NCI-H2171 treated with DMSO at 0.1 percent for 48 hours (cell line): ENCODE measurements at places on chromosomes 2 and 18.

- DNase-seq: no peak
These were observed 47.2 kb downstream of the FAM124B start for GRCh38 chr2:224354632-224355211.

- DNase-seq: no peak
These were observed 248.2 kb downstream of the TMX3 start for GRCh38 chr18:68466672-68467071.

DNA sequence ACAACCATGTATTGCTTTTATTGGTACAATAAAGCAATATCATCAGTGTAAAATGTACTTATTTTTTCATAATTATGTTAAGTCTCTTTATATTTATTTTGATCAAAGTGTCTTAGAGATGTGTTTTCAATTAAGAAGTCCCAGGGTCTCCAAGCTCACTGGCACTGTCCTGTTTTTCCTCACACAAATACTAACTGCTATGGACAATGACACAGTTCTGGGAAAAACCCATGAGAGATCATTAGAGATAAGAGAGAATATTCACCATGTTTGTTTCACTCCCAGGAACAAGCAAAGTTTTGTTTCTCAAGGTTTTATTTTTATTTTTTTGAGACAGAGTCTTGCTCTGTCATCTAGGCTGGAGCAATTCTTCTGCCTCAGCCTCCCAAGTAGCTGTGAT, 38.7 kb downstream of the E2F6 start:
- no peak for DNase-seq

- no peak for DNase-seq
These were observed 88.5 kb upstream of the UXS1 start for GRCh38 chr2:106282462-106283170.

GRCh38 chr2:19038071-19039015, 320.1 kb downstream of the OSR1 start:
- no peak for DNase-seq

DNA sequence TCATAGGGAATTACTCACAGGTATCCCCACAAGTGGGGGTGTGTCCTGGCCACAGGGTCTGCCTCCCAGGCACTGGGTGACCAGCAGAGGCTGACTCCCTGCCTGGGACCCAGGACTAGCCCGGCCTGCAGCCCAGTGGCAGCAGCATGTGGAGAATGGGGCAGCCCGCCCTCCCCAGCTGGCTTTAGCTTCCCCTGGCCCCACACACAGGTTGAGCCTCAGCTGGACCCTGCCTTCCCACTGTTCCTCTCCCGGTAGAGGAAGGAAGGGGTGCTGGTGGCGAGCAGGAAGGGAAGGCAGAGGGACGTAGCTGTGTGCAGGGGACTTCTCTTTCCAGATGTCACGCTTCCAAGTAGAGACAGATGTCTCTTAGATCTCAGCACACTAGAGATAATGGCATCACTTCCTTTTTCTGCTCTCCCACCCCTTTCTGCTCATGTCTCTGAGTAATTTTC, 51.4 kb downstream of the EMILIN2 start:
- no peak for DNase-seq

GRCh38 chr2:219681694-219682300, 54.4 kb downstream of the SLC4A3 start:
- no peak for DNase-seq

GRCh38 chr2:144890828-144891227, 370.9 kb upstream of the ZEB2 start:
- DNase-seq: peak; percentile 20

- DNase-seq: no peak
These were observed 30.3 kb upstream of the IL1R1 start for GRCh38 chr2:102112271-102112670.

GRCh38 chr2:70751881-70752280, 16.1 kb downstream of the ADD2 start:
- no peak for DNase-seq

DNA sequence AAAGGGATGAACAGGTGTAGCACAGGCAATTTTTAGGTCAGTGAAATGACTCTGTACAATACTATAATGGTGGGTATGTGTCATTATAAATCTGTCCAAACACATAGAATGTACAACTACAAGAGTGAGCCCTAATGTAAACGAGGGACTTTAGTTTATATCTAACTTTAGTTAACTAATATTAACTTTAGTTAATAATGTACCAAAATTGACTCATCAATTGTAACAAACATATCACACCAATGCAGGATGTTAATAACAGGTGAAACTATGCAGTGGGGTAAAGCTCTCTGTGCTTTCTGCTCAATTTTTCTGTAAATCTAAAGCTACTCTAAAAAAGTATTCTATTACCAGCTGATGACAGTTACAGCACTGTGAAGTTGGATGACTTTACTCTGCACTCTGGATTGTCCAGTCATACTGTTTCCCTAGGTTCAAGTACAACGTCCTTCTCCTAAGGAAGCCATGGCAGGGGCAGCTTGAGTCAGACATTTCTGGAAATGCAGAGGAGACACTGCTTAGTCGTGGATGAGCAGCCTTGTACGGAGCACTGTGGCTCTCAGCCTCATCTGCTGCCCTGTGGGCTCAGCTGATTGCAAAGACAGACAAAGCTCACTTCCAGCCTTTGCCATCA, 26.1 kb downstream of the TGFA start:
- no peak for DNase-seq

GRCh38 chr2:212797484-212798205, 259.0 kb upstream of the ERBB4 start:
- no peak for DNase-seq

DNA sequence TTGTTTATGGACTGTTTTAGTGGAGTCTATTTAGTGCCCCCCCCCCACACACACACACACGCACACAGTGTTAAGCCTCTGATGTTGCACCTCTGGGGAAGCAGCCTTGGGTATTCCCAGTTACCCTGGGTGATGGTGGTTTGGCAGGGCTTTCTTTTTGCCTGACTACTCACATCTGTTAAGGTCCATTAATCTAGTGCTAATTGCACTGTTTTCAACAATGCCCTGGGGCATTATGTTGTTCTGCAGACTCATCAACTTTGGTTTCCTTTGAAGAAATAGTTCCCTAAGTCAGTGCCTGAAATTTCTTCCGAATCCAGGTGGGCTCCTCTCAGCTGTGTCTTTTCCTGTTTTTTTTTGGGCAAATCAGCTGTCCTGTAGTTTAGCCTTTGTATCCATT, 34.7 kb downstream of the SPOPL start:
- peak; percentile 74 for DNase-seq

DNA sequence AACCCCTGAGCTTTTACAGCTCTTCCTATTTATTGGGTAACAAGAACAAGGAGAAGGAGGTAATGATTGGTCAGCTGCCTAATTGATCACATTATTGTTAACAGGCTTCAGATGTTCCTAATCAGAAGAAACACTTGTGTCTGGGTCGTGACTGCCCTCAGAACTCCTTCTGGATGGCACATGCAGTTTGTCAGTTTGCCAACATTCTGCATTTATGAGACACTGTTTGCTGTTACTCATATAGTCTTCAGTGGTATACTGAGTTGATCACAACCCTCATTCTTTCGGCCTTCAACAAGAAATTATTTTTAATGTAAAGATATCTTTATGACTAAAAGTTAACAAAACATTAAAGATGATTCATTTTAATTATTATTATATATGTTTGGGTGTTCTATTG, 95.7 kb upstream of the DOCK10 start:
- DNase-seq: no peak

DNA sequence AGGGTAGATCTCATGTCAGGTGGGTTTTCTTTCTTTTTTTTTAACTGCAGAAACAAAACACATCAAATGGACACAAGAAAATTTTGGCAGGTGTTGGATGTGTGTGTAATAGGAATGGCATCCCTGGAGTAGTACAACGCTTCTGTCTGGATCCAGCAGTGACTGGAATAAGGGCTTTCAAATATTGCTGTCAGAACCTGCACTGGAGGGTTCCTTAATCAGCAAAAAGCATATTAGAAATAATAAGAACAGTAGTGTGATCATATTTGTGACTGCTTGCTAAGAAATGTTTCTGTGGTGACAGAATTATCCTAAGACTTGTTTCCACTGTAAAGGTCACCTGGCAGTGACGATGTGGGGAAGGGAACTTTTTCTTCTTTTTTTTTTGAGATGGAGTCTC, 30.8 kb downstream of the CREG2 start:
- DNase-seq: no peak

GRCh38 chr2:205770577-205770976, 88.3 kb downstream of the NRP2 start:
- peak; percentile 64 for DNase-seq

DNA sequence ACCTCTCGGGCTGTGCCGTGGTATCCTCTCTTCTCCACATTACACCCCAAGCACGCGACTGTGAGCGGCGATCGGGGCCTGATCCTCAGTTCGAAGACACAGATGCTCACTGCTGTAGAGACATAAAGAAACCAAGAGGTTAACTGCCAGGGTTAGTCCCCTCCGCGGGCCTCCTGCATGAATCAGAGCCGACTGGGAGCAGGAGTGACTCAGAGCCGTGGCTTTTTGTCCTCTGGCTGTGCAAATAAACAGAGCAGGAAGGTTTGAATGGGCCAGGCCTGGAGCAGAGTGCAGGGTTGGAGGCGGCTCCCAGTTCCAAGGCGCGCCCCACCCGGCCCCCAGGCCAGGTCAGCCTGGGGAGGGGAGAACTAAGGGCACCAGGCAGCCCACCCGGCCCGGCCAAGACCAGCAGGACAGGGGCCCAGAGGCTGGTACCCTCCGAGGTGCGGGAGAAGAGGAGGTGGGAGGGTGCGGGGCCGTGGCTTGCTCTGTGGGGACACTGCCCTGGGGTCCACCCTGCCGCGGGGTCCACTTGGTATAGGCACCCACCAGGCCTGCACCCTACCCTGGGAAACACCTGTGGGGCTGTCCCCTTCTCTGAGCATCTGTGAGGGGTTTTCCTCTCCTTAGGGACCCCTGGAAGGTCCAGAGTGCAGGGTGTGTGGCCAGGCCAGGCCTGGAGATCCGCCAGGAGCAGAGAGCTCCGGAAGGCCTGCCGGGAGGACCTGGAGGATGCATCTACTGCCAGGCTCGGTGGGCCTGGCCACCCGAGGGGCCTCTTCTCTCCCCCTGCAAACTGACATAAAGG, 16.5 kb downstream of the TWIST2 start:
- DNase-seq: no peak
